ENCODE measurements at places on chromosomes 2 and 18.

- ATAC-seq: no peak
These were observed 208.7 kb upstream of the RASGRP3 start for GRCh38 chr2:33267756-33268155.

GRCh38 chr2:8571792-8572499, 109.9 kb upstream of the ID2 start:
- no peak for ATAC-seq

- ATAC-seq: no peak
These were observed 111.2 kb upstream of the SMIM21 start for GRCh38 chr18:75538727-75539126.

- no peak for ATAC-seq
These were observed 98.2 kb downstream of the R3HDM1 start for GRCh38 chr2:135629520-135629919.

- no peak for ATAC-seq
These were observed 499 bp upstream of the LMAN1 start for GRCh38 chr18:59359576-59359952.

DNA sequence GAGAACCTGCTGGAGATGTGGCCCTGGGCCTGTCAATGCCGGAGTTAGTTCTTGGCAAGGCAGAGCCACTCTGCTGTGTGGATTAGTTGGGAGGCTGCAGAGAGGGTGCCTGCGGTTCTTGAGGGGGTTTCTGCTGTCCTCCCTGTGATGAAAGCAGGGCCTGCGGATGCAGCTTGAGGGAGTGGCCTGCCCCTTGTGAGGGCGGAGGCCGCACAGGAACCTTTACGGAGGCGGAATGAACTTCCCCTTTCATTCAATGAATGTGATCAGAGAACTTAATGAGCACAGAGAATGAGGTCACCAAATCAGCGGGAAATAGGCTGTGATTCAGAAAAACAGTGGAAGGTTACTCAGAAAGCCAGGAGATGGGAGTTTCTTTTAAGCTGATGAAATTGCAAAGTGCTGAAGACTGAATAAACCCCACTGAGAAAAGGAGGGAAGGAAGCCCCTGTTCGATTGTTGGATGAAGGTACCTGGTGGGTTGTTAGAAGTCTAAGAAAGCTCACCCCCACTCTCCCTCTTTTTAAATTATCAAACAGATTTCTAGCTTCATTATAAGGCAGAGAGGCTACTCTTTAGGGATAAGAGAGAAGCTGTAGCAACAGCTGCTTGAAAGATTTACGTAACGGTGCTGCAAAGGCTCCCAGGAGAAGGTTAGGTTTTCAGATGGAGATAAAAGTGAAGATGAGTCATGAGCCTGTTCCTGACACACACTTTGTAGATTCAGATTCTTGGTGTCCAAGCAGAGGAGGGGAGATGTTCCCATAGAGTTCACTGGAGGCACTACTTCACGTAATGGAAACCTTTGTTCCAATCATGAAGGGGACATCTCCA, 47.4 kb downstream of the VWA3B start:
- ATAC-seq: peak; percentile 52

DNA sequence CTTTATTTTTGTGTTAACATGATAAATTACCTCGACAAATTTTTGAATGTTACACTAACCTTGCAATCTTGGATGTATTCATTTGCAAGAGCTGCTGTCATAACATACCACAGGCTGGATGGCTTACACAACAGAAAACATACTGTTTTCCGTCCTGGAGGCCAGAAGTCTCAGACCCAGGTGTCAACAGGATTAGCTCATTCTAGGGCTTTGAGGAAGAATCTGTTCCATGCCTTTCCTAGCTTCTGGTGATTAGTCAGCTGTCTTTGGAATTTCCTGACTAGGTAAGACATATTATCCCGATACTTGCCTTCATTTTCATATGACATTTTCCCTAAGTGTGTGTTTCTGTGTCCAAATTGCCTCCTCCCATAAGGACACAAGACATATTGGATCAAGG, 188.6 kb upstream of the CDH19 start:
- ATAC-seq: no peak

- peak; percentile 35 for ATAC-seq
These were observed 8.2 kb upstream of the TMEM182 start for GRCh38 chr2:102753563-102754159.

DNA sequence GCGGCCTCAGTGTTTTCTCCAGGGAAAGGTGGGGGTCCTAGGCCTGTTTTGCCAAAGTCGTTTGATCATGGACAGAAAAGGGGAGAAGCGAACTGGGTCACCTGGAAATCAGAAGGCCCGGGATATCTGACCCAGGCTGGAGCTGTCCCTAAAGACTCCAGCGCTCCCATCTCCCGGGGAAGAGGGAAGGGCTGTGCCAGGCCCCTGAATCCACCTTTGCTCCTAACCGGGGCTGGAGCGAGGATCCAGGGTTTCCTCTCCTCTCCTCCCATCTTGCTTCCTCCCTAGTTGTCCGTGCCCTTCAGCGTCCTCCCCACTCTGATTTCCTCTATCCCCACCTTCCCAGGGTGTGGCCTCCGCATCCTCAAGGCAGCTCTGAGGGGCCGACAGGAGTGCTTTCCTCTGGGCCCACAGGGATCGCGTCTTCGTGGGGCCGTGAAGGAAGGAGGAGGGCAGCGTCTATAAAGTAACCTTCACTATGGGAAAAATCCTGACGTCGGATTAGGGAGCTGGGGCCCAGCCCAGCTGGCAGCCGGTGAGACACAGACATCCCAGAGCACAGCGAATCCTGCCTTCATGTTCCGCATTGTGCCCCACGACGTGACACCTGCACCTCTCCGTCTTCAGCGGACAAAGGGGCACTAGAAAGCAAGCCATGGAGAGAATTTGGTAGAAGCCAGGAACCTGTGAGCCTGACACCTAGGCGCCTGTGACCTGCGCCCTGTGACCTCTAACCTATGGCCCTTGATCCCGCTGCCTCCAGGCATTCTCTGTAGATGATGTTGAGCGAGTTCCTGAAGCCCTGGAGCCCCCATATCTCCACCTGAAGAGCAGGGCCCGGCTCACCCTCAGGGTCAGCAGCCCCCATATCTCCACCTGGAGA, 212.7 kb upstream of the SALL3 start:
- ATAC-seq: no peak

GRCh38 chr2:164515030-164515429, 106.3 kb downstream of the GRB14 start:
- peak; percentile 35 for ATAC-seq

DNA sequence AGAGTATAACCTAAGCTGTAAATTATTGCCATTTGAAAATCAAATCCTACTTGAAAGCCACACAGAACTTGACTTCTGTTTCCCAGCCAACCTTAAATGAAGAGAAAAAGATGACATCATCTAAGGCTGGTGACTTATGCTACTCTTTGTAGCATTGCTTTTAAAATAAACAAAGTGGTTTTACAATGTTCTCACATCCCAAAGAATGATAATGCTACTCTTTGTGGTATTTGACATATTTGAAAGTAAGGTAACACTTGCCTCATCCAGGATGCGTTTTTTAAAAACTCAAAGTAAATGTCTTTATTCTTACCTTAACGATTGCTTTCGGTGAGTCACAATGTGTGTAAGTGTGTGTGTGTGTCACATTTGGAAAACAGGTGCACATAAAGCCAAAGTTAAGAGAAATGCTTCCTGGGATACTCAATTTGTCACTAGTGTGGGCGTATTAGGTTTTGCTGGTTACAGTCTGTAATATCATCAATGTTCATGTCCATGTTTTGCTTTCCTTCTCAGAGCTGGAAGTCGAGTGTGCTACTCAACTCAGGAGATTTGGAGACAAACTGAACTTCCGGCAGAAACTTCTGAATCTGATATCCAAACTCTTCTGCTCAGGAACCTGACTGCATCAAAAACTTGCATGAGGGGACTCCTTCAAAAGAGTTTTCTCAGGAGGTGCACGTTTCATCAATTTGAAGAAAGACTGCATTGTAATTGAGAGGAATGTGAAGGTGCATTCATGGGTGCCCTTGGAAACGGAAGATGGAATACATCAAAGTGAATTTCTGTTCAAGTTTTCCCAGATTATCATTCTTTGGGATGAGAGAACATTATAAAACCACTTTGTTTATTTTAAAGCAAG, 2.6 kb downstream of the PMAIP1 start:
- ATAC-seq: no peak

DNA sequence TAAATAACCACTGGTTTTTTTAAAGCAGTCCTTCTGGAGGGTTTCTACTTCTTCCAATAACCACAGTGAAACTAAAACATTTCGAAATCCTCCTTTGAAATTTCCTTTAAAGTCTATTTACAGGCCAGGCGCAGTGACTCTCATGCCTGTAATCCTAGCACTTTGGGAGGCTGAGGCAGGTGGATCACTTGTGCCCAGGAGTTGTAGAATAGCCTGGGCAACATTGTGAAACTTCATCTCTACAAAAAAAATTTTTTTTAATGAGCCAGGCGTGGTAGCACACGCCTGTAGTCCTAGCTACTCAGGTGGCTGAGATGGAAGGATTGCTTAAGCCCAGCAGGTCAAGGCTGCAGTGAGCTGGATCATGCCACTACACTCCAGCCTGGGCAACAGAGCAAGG, 15.2 kb downstream of the KIDINS220 start:
- peak; percentile 84 for ATAC-seq

DNA sequence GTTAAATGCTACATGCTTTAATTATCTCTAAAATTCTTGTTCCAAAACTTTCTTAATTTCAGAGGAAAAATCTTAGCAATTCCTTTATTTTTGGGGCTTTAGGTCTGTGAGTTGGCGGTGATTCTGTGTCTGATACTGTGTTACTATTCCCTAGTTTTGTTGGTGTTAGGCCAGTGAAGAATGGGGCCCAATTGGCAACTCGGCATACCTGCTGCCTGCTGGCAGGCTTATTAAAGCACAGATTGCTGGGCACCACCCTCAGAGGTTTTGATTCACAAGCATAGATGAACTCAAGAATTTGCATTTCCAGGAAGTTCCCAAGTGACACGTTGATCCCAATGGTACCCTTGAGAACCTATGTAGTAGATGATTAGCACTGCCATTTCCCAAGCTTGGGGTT, 101.6 kb downstream of the OSBPL6 start:
- ATAC-seq: no peak

DNA sequence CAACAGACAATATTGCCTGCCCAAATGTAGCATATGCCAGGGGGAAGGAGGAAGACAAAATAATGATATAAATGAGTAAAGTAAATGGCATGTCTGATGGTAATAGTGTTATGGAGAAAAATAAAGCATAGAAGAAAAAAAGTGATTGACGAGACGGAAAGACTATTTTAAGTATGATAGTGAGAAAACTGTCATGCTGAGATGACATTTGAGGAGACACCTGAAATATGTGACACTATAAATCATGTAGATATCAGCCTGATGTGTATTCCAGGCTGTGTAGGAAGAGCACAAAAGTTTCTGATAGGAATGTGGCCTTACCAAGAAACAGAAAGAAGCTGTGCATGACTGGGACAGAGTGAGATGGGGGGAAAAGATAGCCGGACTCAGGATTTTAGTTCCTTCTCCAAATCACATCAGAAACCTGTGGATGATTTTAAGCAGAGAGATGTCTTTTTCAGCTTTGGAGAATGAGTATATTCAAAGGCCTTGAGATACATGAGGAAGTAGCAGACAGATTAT, 387.3 kb upstream of the SYT4 start:
- no peak for ATAC-seq

GRCh38 chr2:240645346-240645745, 20.1 kb downstream of the GPR35 start:
- no peak for ATAC-seq

DNA sequence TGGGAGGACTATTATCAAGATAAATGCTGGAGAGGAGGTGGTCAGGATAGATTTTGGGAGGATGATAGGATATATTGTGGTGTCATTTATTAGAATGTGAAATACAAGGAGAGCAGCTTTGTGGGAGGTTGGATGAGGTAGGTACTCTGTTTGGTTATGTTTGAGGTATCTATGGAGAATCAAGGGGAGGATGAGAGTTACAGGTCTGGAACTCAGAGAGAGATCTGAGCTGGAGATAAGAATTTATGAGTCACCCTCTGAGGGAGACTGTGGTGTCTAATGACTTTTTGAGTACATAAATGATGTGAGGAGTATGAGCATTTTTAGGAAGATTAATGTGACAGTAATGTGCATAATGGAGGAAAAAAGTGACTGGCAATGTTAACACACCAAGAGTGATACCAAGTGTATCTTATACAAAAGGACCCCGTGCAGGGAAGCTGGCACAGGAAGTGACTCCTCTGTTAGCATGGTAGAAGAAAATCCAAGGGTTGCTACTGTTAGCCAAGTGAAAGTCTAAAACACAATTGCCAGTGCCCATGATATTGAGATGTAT, 48.2 kb downstream of the CRIM1 start:
- no peak for ATAC-seq

DNA sequence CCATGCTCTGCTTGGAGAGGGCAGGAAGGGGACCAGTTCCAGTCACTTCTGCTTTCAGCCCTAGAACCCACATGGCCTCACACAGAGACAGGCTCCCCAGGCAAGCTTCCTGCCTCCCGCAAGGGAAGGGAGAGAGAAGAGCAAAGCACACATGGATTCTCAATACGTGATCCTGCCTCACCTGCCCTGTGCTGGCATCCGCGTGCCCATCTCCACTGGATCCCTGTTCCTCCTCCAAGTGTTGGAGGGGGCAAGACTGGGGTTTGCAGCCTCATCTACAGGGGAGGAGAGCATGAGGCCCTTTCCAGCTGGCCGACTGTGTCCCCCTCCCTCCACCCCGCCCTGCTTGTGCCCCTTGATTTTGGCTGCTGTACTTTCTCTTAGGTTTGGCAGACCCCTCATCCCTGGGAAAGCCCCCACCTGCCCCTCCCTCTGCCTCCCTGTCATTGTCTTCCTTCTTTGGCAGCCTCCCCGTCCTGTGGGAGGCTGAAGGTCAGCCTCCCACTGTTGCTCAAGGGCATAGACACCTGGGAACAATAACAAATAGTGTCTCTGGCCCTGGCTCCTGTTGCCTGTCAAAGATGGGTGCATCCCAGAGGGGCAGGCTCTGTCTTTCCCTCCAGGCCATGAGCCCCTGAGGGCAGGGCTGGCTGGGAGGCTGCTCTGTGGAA, 22.7 kb downstream of the KCNF1 start:
- ATAC-seq: no peak

- ATAC-seq: no peak
These were observed 38.3 kb downstream of the PAPOLG start for GRCh38 chr2:60794271-60794863.

DNA sequence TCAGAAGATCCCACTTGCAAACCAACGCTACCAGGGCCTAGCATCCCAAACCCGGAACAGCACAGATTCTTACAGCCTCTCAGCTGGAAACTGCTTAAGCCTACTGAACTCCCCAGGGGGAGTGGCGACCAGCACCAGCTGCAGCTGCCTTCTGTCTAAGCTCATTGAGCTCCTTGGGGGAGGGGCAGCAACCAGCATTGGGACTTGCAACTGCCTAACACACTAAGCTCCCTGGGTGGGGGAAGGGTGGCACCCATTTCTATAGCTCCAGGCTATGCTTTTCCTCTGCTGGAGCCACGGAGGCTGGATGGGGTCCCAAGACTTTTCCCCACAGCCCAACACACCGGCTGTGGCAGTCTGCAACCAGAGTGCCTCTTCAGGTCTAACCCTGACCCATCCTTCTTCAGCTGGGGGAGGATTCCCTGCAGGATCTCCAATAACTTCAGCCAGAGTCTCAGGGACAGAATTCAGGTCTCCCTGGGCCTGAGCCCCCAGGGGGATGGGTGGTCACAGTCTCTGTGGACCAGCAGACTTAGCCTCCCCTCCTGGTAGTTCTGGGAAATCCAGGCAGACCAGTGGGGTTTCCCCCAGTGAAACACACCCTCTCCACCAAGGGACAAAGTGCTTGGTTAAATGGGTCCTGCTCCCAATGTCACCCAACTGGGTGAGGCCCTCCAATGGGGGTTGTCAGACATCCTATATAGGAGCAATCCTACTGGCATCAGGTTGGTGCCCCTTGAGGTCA, 45.9 kb upstream of the ITGA4 start:
- peak; percentile 25 for ATAC-seq
